Posterior vena cava (tissue), 2 donors: ENCODE measurements at places on chromosomes 2 and 18.

GRCh38 chr18:31617031-31617717 lies 25.5 kb downstream of the TTR start:
- DNase-seq, result no peak

- DNase-seq, result no peak
Observed at GRCh38 chr2:190271783-190272456, 47.7 kb downstream of the HIBCH start.

DNA sequence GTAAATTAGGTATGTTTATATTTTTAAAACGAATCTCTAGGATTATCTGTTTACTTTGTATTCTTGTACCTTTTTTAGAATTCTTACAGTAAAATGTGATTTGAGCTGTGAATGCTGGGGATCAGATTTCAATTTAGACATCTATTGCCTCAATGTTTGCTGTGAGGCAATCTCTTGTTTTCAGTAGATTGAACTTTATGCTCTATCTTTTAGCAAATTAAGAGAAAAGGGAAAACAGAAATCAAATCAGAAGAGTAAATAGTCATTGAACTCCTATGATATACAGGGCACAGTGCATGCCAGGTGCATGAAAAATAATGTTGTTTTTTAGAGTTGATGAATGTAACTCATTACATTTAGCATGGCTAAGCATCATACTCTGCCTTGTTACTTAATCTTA lies 39.5 kb downstream of the ZC3H6 start:
- no peak for DNase-seq

- DNase-seq, result no peak
Observed at GRCh38 chr2:88451811-88452564, 505 bp downstream of the FOXI3 start.

DNA sequence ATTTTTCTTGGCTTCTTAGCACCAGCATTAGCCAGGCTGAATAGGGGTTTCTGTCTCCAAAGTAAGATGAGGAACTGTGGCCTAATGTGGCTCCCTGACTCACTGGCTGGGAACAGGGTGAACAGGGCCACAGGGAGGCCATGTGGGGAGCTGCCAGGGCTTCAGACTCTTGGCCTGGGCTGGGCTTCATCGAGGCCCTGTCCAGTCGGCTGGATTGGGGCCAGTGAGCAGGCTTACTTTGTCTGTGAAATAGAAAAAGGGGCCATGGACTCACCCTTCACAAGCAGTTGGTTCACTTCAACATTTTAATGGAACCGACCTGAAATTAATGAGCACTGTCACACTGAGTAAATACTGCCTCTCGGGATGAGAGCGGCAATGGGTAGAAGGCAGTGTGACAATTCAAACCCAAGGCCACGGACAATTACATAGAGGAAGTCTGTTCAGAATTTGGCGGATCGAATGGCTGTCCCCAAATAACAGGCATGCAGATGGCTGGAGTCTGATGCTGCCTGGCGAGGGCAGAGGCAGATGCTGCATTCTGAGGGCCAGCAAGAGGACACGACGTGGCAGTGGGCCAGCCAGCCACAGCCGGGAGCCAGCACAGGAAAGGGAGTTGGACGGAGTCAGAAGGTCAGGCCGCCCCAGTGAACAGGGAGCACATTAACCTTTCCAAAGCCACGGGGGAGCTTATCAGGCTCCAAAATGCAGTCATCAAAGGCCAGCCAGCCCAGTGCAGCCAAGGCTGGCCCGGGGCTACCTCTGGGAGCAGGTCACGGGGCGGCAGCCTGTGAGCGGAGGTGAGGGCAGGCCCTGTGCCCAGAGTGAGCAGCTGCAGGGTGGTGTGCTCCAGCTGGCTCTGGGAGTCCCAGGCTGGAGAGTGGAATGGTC lies 146.6 kb upstream of the REV1 start:
- peak; percentile 94 for DNase-seq

GRCh38 chr18:63366213-63367052 lies 573 bp downstream of the KDSR start:
- peak; percentile 86 for DNase-seq

DNA sequence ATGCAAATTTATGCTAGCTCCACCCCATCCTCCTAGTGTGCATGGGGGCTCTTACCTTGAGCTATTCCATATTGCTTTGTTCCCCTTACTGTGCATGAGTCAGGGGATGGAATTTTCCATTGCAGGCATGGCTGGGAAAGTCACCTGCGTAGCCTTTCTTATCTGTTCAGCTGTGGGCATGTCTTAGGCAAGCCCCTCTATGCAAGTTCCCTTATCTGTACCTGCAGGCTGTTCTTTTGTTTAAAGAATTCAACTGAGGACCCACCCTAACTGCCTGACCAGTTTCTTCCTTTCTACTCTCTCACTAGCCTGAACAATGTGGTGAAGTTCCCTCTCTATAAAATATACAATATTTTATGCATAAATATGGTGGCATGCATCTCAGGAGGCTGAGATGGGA lies 54.2 kb upstream of the CDCA7 start:
- DNase-seq, result no peak

- DNase-seq, result peak; percentile 86
Observed at GRCh38 chr2:68365087-68365486, at the start of gene PLEK. PLEK (plus strand) TSS chr2:68365282; CDS start chr2:68365352, 70 bp downstream.
